ENCODE measurements at places on chromosomes 3 and 15.

DNA sequence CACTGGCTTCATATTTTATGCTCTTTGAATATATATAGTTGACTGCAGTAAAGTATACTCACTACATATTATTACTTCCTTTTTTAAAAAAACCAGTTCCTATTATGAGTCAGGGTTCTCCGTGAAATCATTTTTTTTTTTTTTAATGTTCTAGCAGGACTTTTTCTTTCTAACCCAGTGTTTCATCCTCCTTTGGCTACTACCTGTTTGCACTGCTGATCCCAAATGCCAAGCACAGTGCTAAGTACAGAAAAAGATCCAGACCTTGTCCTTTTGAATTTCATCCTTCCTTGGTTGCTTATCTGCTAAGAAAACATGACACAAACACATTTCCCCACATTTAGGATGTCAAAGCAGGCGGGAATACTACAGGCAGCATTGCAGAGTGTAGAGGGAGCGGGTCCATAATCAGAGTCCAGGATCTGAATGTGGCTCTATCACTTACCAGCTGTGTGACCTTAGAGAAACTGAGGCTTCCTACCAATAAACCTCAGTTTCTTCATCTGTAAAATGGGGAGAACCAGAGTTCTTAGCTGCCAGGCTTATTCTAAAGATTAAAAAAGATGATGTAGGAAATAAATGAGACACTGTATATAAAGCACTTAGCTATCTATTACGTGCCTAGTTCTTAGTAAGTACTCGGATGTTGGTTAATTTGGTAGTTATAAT is 37.2 kb upstream of the ANPEP start:
- DNase-seq: no peak

DNA sequence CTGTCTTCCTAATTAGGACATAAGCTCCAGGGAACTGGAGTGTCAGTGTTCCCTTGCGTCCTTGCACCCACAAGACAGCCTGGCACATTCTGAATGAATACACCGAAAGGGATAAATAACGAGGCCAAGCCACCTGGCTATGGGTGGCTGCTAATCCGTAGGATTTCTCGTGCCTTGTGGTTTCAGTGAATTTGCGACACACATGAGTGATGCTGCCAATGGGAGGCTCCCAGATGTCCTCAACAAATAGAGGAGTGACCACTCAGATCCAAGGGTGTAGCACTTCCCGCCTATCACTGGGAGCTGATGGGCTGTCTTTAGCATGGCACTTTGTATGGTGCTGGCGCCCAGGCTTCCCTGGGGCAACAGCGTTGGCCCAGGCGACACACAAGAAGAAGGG is 43.4 kb downstream of the APBA2 start:
- peak; percentile 50 for DNase-seq

DNA sequence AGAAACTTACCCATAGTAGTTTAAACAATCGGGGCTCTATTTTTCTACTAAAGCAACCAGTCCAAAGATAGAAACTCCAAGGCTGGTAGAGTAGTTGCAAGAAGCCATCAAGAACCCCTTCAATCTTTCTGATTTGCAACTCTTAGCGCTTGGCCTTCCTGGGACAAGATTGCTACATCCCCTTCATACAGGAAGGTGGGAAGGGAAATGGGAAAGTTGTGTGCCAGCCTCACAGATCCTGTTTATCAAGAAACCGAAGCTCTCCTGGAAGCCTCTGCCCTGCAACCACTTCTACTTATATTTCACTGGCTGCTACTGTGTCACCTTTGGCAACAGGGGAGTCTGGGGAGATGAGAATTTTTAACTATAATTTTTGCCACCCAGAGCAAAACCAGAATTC is 46.2 kb downstream of the OSBPL10 start:
- no peak for DNase-seq

GRCh38 chr15:70093481-70094319 is 4.0 kb downstream of the TLE3 start:
- DNase-seq: no peak

DNA sequence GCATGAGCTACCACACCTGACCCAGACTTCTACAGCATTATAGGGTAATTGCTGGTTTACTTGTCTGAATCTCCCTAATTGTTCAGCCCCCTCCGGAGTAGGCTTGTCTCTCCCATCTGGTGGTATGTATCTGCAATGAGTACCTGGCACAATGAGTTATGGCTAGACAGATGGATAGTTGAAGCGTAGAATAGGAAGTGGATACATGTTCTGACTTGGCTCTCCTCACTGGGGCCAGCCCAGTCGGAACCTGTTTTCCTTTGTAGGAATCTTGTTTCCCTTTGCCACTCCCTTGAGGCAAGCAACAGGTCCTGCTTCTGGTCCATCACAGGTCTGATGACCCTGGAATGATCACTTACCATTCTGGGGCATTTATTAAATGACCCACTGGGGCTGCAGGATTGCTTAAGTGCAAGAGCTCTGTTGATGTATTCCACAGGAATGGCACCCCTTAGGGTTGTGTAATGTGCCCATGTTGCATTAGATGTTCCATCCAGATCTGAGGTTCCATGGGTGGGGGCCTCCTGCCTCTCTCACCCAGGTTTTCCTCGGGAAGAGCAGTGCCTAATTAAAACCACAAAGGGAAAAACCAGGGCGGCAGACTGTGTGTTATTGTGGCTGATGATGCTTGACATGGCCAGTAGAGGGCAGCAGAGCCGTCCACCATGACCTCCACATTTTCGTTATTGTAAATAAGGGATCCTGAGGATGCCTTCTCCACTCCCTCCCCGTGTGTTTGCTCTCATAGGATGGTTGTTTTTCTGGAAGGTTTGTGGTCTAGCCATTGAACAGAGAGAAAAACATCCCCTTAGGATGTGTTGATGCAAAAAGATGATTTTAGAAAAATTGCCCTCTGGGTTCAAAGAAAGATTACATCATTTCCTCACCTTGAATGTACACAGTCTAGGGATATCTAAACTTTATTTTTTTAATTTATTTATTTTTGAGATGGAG is 58.0 kb downstream of the CMTM8 start:
- DNase-seq: peak; percentile 71

DNA sequence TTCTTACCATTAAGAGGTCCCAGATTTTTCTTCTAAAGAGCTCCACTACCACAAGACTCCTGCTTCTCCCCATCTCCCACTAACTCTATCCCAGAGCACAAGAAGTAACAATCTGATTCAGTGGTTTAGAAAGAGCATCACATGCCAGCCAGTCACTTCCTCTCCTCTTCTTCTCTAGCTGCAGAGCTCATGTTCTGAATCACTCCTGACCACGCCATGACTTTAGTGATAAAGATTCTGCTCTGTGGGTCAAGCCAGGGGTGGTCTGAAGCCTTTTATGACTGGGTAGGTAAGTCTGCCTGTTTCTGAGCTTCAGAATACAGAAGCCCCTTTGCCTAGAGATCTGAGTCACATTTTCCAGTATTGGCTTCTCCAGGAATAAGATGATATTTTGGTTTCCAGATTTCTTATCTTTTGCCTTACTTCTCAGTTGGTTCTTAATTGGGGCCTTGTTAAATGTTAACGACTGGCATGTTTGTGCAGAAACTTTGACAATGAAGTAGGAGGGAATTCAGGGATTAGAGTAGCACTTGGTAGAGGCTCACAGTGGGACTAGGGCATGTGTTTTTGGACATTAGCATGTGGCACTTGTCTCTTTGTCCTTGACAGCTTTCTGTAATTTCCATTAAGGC is 27.6 kb upstream of the ADAMTSL3 start:
- DNase-seq: no peak

All from D721Med (cell line).